ENCODE measurements at places on chromosomes 6 and 20.

- DNase-seq: no peak
Observed at GRCh38 chr6:156630613-156631302, 146.4 kb upstream of the ARID1B start.

GRCh38 chr20:15138548-15139126, 801.2 kb upstream of the FLRT3 start:
- no peak for DNase-seq

DNA sequence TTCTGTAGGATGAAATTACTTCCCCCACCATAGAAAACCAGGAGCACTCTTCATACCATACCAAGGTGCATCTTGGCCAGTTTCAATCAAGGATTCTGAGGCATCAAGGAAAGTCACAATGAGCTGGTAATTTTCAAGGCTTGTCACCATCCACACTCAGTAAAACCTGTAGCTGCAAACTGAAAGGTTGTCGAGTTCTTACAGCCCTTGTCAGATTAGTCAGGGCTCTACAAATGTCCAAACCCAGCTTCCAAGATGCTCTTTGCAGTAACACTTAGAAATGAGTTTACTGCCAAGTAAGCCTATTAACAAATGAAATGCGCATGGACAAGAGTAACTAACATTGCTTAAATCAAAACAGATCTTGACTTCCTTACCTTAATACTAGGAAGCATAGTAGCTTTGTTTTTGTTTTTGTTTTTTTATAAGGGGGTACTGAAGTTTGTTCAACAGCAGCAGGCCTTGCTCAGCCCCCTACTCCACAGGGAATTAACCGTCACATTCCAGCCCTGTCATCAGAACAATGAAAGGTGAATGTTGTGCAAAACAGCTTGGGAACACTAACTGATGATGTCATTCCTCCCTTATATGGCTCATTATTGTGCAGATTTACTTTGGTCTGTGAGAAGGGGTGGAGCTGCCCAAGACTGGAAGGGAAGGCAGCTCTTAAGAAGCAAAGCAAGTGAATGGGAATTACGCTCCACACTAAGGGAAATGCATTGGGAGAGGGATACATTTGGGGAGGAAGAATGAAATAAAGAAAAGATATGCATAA, 49.9 kb upstream of the TMEM30A start:
- peak; percentile 84 for DNase-seq

DNA sequence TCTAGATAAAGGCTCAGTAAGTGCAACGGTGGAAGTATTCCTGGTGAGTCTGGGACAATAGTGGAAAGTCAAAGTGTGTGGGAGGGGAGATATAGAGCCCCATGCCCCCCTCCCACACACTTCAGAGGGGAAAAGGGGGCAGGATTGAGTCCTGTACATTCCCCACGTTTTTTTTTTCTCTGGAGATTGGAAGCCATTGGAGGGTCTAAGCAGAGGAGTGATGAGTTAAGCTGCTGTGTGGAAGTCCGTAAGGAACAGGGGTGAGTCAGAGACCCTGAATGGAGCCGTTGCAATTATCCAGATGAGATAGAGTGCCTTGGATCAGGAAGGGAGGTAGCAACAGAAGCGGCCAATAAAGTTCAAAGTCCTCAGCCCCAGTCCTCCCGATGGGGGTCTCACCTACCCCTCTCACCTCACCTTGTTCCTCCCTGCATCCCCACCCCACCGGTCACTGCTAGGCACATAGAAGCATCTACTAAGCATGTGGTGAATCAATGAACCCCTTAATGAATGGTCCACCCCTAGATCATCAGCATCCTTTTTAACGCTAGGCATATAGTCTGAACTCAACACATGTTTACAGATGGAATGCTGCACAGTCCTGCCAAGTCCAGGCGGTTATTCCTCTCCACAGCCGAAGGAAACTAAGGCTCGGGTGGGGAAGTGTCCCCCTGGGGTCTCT, 662 bp upstream of the SLC9A8 start:
- DNase-seq: peak; percentile 71

GRCh38 chr6:41568585-41569384, 22.6 kb downstream of the FOXP4 start:
- DNase-seq: no peak

GRCh38 chr20:9235518-9235917, 166.6 kb downstream of the PLCB4 start:
- DNase-seq: peak; percentile 91

GRCh38 chr6:13614126-13614925, 809 bp upstream of the NOL7 start:
- DNase-seq: peak; percentile 70

DNA sequence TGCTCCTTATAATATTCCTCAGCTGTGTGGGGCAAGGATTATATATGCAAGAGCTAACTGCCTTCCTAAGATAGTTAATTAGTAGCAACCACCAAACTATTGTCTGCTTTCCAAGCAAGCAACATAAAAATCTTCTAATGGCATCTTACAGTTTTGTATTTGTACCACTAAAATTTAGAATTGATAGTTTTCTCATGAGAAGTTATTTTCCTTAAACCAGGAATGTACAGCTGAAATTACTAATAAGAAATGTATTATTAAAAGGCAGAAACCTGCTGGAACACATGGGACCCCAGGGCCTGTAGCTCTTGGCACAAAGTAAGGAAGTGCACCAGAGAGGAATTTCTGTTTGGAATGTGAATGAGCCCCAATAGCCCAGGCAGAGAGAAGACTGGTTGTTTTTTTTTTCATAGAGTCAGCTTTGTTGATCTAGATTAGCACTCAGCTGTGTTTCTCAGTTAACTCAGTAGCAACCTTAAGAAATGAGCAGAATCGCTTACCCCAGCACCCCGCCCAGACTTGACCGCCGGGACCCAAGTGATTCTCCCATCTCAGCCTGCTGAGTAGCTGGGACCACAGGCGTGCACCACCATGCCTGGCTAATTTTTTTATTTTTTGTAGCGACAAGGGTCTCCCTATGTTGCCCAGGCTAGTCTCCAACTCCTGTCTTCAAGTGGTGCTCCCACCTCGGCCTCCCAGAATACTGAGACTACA, 2.6 kb downstream of the MGME1 start:
- peak; percentile 82 for DNase-seq

DNA sequence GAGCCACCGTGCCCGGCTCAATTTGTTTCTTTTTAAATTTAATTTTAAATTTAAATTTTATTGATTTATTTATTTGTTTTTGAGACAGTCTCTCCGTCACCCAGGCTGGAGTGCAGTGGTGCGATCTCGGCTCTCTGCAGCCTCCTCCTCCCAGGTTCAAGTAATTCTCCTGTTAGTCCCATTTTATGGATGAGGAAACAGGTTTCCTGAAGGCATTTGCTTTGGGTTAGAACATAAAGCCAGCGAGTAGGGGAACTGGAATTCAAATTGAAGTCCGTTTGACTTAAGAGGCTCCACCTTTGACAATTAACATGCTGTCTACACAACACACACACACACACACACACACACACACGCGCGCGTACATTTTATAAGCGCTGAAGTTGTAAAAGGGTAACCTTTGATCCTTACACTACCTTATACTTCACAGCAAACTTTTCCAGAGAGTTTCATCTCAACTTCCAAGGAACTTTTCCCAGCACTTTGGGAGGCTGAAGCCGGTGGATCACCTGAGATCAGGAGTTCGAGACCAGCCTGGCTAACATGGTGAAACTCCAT, 232.0 kb downstream of the BCAS1 start:
- no peak for DNase-seq

DNA sequence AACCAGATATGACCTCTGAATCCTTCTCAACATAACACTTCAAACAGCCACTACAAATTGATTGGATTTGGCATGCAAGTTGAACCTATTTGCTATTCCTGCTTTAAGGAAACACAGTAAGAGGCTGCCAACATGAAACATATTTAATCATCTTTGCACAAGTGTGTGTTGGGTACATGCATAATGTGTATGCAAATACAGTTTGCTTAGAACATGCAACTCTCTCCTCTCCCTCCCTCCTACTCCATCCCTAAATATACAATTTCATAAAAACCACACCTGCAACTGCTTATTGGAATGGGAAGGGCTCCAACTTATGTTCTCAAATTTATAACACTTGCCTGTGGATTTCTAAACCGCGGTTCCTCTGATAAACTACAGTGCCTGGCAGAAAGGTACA, 71.5 kb downstream of the CD83 start:
- DNase-seq: no peak

- peak; percentile 95 for DNase-seq
Observed at GRCh38 chr6:68134796-68135195, 500.3 kb upstream of the ADGRB3 start.

DNA sequence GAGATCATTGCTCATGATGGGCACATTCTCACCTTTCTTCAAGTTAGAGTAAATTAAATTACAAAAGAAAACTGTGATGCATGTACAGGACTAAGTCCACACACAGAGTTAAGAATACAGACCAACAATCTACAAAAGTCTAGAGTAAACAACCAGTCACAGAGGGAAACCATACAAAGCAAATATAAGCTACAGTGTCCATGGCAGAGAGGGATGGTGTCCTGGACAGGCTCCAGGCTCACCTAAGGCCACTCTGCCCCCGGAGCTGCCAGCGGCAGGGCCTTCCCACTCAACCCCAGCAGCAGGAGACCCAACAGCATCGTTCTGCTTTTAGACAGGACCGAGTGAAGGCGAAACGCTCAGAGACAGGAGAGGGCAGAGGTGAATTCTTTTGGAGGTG, 16.0 kb downstream of the PDE10A start:
- no peak for DNase-seq

DNA sequence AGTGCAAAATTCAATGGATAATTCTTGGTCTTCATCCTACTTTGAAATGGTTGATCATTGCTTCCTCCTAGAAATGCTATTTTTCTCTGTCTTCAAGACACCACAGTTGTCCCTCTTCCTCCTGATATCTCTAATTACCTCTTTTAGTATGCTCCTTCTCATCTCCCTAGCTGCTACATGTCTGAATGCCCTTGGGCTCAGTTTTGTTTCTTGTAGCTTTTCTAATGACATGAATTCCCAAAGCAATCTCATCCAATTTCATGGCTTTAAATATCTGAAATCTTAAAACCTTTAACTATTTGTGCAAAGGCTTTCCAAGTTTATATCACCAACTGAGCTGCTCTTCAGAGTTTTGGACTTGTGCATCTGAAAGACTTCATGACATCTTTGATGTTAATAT, 120.2 kb upstream of the RGS17 start:
- no peak for DNase-seq

DNA sequence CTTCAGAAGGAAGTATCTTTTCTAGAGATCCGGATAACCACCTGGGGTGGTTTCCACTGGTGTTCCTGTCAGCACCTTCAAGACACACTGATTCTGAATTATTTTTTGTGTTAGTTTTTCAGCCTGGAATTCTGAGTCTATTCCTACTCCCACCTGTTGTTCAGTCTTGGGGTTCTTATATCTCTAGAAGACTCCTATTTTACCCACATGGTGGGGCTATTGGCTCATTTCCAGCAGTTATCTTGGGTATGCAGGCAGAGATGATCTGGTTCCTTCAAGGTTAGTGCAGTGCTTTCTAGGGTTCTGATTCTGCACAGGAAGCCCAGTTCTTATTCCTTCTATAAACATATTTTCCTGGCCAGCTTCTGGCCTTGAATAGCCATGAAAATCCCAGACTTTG, 175.6 kb upstream of the PDE7B start:
- peak; percentile 75 for DNase-seq

GRCh38 chr20:32031007-32031958, 20.8 kb upstream of the HCK start:
- peak; percentile 86 for DNase-seq

DNA sequence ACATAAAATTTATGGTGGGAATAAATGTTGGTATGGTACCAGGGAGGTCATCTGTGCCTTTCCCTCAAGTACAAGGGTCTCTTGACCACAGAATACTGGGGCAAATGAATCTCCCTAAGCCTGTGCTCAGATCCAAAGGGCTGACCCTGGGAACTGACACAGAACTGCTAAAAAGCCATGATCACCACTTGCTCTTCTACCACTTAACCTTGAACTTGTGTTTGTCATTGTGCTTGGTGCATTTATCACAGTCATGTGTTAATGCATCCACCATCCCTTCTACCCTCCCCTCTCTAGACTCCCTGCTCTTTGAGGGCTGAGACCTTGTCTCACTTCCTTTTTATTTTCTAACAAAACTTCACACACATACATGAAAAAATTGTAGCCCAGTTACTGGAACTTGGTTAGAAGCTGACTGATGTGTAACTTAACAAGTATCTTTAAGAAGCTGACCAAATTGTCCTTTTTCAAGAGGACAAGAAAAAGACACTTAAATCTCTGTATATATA, 46.1 kb upstream of the PBOV1 start:
- DNase-seq: no peak

DNA sequence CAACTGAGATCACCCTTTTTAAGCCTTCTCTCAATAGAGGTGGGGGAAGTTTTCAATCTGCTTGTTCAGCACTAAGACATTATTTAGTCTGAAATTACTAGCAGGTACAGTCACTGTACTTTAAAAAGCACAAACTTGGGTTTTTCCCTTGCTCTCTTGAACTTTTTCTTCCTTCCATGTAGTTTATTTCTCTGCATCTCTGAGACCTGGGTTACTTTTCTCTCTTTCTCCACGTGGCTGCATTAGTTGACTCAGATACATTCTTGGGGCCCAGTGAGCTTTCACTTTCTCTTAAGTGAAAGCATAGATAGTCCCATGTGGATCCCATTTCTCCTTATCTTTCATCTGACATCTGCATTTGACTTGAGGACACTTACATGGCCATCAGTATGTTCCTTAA, 433.9 kb upstream of the MAP3K7 start:
- no peak for DNase-seq

DNA sequence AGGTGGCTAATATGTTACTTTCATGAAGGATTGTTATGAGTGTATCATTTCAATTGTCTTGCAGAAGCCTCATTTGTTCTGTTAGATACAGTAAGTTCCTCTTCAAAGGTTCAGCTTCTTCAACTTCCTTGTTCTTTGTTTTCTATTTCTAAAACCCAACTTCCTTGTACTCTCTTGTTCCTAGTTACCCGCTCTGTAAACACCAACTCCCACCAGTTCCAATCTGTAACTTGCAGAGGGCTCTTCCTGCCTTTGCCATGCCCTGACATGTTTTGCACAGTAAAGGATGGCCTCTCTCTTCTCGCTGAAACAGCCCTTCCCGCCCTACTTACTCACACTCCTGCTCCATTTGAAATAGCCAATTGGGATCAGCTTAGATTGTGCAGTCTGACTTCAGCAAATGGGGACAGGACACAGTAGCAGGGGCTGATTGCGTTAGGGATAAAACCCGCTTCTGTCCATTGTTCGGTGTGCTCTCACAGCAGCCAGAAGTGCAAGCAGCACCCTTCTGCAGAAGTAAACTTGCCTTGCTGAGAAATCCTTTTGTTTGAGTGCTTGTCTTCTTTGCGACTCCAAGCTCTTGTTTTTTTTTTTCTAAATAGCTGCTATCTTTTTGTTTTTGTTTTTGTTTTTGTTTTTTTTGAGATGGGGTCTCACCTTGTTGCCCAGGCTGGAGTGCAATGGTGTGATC, 45.9 kb upstream of the POU5F1 start:
- DNase-seq: no peak

GRCh38 chr6:52115891-52116604, 28.6 kb upstream of the PKHD1 start:
- no peak for DNase-seq

Measured in M059J (cell line).